ENCODE measurements at places on chromosomes 1 and 21.

DNA sequence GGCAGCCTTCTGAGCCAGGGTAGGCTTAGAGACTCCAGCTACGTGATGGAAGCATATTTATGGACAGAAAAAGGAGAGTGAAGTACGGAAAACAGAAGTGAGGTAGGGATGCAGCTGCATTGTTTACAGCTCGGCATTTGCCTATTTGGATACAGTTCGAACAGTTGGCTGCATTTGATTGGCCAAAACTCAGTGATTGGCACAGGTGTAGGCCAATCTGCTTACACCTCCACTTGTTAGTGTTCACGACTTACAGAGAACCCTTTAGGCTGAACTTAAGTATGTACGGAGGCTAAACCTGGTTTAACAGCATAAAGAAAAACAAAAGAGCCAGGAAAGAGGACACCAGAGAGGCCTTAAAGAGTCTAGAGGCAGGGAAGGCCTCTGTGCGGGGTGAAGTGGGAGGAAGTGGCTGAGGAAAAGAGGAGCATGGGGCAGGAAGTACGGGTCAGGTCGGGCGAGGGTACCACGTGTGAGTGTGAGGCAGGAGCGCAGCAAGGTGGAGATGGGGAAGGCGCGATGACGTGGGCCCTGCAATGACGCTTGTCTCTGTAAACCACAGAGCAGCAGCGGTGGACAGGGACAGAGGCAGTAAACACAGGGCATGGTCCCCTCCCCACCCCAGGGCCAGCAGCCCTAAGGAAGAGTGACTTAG, 32.0 kb downstream of the RSPH1 start:
- no peak for DNase-seq

GRCh38 chr1:20725189-20726117, 7.0 kb downstream of the SH2D5 start:
- no peak for DNase-seq

- peak; percentile 54 for DNase-seq
These were observed 78.4 kb downstream of the PEX14 start for GRCh38 chr1:10553118-10553517.

DNA sequence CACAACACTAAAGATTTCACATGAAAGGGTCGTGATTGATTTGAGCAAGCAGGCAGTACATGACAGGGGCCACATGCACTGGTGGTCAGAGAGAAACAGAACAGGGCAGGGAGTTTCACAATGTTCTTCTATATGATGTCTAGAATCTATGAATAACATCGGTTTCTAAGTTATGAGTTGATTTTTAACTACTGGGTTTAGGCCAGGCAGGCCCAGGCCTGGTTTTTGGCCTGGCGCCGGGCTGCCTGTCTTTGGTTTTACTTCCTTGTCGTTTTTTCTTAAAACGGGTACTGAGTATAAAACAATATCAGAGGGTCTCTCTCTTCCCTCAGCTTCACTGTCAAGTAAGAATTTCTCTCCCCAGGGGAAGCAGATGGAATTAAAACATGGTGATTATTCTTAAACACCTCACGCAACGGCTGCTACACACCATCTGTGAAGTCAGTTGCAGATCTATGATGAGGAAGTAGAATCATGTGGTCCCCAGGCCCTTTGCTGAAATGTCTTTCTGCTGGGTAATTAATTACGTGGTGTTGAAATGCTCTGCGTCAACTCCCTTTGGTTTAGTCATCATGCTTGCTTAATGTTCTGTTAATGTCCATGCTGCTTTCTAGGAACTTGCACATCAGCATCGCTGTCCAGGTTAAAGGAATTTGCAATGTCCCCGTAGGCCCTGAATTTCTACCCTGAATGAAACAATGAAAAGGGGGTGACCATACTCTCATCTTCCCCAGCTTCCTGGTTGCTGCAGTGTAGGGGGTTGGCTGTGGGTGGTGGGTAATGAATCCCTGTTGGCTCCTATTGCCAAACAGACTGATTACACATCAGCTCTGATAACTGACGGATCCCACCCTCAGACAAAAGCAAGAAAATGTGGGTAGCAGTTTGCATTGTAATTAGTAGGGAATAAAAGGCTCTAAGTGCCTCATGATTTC, 70.3 kb downstream of the SERINC2 start:
- no peak for DNase-seq

DNA sequence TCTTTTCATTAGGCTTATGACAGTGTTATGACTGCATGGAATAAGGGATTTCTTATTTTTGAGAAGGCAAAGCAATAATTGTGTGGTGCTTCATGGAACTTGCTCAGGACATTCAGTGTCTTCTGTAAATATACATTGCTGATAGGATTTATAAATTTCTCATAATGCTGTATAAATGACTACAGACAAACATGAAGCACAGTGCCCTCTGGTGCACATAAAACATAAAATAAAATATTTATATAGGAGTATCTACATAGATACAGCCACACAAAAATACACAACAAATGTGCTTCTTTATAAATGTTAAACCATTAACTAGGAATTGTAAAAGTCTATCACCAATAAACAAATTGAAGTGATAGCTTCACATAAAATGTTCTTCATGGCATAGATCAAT, 24.1 kb downstream of the BRINP3 start:
- DNase-seq: no peak

DNA sequence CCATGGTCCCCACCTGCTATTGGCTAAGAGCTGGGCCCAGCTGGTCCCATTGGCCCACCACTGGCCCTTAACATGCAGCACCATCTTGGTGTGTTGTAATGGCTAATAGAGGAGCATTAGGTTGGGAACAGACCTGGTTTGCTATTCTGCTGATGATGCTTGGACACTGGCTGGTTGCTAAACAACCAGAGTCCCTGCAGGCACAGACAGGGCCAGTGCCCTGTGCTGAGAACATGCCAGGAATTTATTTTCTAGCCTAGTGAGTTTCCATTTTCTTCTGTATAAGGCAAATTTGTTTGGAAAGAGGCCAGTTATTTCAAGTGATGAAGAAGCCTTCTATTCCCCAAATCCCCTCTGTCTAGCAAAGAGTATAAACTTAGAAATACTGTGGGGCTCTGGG, 42.9 kb upstream of the TDRD10 start:
- no peak for DNase-seq

DNA sequence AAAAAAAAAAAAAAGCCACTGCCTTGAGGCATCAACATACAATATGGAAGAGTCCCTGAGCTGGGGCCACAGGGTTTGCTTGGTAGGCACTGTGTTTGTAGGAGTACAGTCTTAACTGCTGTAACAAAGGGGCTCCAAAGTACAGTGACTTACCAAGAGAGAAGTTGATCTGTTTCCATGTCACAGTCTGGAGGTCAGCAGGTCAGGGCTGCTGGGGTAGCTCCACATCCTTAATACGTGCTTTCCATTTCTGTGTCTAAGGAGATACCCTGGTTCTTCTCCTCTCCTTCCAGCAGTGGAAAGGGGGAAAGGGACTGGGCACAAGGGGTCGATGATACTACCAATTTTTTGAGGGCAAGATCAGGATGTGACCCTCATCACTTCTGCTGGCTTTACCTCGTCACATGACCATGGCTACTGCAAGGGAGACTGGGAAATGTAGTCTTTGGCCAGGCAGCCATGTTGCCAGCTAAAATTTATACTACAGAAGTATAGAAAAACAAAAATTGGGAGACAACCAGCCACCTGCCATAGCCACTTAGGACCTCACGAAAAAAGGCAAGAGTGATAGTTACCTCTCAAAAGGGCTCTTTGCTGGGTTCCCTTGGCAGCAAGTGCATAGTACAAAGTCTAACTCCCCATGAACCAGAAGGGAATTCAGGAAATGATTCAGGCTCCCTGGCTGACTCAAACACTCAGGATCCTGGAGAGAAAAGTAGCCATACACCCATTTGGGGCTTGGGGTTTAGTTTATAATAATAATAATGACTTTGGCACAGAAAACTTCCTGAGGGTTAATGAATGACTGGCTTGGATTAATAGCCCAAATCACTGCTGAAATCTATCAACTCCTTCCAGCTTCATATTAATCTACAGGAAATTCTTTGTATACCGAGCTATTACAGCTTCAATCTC, 52.7 kb upstream of the ATP5PO start:
- DNase-seq: no peak

DNA sequence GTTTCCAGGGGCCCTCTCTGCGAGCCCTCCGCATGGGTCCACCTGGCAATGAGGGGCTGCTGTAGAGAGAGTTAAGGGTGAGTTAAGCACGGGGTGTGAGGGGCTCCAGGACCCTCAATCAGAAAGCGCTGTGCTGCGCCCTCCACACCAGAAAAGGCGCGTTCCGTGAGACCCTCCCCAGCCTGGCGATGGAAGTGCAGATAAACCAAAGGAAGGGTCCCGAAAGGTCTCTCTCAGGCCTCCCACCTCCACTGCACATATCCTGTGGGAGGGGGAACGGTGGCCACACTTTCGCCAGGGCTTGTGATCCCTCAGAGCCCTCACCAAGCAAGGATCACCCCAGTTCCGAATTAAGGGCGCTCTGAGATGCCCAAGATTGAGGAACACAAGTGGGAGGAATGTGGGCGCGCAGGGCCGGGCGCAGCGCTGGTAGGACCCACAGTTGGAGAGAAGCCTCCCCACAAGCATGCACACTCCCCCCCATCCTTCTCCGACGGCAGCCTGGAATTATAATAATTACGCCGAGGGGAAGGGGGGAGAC, 1.1 kb downstream of the WNT3A start:
- DNase-seq: no peak

- DNase-seq: no peak
These were observed 727.6 kb upstream of the CHRM3 start for GRCh38 chr1:238658763-238659162.

DNA sequence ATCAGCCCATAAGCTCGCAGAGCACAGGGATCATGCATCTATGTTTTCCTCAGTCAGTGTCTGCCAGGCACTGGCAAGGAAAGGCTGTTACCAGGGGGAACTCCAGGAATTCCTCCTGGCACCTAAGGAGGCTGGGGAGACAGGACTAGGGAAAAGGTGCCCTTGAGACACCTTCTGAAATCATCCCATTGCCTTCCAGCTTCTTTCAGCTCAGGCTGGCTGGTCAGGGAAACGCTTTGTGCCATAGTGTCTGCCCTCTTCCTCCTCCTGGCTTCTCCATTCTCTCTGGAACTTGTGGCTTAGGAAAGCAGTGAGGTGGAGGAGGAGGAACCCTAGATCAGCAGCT, 13.8 kb downstream of the LMNA start:
- DNase-seq: no peak

DNA sequence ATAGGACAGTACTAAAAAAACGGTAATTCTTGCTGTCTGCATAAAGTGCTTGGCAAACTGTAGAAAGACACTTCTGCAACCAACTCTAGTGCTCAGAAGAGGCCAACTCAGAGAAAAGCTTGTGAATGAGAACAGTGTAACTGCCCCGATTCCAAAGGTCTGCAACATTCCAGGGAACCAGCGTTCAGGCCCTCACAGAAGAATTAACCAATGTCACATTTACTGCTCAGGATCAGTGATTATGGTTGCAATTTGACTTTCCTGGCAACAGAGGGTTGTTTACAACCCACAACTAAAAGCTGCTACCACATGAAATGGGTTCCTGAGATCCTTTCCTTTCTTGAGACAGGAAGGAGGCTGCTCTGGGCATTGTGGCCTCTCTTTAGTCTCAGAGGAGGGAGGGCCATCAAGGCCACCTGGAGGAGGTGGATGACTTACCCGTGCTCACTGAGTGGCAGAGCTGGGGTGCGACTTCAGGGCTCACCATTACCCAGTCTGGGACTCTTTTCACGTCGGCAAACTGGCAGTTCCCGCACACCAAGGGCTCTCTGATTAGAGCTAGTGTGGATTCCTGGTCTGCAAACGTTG, 15.3 kb downstream of the SRSF4 start:
- no peak for DNase-seq

DNA sequence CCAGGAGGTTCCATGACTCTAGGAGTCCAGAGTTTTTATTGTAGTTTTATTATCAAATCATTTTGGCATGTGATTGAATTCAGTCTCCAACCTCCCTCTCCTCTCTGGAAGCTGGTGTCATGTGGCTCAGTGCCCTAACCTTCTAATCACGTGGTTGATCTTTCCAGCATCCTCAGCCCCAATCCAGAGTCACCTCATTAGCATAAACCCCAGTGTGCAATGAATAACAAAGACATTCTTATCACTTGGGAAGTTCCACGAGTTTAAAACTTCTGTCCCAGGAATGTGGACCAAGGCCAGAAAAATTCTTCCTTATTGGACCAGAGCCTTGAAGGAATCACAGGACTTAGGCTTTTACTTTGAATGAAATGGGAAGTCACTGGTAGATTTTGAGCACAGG, 52.2 kb downstream of the KIRREL1 start:
- DNase-seq: no peak

GRCh38 chr1:218931324-218931723, 242.4 kb upstream of the LYPLAL1 start:
- DNase-seq: no peak

GRCh38 chr1:74790453-74790852, 57.5 kb downstream of the TYW3 start:
- DNase-seq: no peak

DNA sequence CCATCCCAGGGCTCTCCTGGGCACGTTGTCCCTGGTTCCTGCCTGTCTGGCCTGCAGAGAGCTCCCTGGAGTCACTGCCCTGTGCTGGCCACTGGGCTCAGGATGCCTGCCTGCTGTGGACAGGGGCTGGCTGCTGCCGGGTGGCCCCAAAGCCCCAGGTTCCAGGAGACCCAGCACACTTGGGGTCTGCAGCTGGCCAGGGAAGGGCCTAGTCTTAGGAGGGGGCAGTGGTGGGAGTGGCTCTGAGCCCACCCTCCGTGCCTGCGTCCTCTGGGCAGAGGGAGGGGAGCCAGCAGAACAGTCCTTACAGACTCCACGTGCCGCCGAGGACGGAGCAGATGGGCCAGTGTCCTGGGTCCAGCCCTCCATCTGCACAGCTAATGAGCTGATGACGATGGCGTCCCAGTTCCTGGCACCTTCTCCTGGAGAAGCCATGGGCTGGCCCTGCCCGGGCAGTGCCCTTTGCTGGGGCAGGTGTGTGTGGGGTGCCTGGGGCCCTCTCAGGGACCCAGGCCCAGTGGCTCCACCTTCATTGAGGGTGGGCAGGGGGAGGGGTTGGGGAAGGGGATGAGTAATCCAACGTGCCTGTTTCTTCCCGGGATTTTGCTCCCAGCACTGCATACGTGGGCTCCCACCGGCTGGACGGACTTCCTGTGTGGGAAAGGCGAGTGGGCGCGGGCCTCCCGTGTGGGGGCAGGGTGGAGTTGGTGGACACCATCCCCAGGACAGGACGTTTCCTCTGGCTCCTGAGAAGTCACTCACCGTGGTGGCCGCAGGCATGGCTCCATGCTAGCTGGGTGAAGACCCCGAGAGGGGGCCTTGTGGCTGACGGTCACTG, 6.8 kb upstream of the PLCH2 start:
- no peak for DNase-seq

DNA sequence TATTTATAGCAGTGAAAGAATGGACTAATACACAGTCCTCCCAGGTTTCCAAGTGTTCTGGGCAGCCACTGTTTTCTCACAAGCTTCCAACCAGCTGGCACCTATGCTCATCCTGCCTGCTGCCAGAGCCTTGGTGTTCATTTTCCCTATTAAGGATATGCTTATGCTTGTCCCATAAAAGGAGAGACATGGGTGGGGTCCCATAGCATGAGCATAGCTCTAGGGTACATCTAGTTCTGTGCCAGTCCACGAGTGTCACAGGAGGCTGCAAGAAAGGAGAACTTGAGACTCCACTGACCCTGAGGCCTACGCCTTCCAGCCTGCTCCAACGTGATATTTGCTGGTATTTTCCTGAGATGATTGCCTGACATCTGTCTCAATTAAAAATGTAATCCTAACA, 192.4 kb upstream of the PTGFR start:
- DNase-seq: no peak

- DNase-seq: no peak
These were observed 31.4 kb downstream of the LY9 start for GRCh38 chr1:160827418-160827817.
